ENCODE measurements at places on chromosomes 6 and 20. TPM values are rescaled to one million over a fixed set of nuclear protein-coding genes. Genes with fewer than 3 reads are reported as not detected.

- H3K27me3 ChIP-seq = no peaks in the 10 kb centered on the region
- no peak overlapping the region for H3K4me3 ChIP-seq
- H3K27ac ChIP-seq = no peak overlapping the region
- no peaks in the 10 kb centered on the region for H3K36me3 ChIP-seq
- H3K4me1 ChIP-seq = no peaks in the 10 kb centered on the region
These were observed 337.0 kb downstream of the RNGTT start for GRCh38 chr6:88626460-88626859.

The YIPF3 gene
- total RNA-seq = 79.4 TPM

DNA sequence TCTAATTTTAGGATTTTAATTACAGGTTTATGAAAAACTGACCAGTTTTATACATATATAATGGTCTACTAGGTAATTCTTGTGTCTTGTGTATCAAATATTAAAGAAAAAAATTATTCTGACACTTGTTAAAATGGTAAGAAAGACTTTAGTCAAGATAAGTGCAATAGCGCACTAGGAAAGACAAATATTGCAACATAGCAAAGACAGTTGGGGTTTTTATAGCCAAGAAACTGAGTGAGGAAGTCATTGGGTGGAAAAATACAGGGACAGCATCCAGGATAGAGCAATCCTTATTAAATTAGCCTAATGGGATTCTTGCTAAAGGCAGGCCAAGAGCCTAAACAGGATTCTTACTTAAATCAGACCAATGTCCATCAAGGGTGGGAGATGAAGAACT lies 71.1 kb downstream of the ROS1 start:
- no peaks in the 10 kb centered on the region for H3K4me1 ChIP-seq
- no peak overlapping the region for H3K4me3 ChIP-seq
- no peak overlapping the region for H3K27ac ChIP-seq
- DNase-seq = no peak
- H3K36me3 ChIP-seq = no peaks in the 10 kb centered on the region

The LINC00237 gene
- not detected for total RNA-seq
